Cerebellar nuclear complex (tissue), 1 donor: ENCODE measurements at places on chromosomes 2 and 18.

DNA sequence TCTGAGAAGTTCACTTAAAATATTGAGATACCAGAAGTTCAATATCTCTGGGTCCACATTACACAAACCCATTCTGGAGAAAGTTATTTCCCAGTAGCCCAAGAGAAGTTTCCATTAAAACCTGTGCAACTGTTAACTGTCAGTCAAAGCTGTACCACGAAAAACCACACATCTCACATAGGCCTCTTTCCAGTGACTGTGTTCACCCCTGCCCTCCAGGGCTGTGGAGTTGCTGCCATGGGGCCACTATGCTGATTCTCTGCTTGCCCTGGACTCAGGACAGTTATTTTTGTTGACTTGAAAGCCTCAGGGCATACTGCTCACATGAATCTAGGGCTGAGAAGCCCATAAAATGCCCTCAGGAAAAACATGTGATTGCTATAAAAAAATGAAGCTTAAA, 153.8 kb downstream of the PIEZO2 start:
- DNase-seq, result no peak

GRCh38 chr2:201949181-201949926, 84.3 kb upstream of the FZD7 start:
- no peak for DNase-seq

DNA sequence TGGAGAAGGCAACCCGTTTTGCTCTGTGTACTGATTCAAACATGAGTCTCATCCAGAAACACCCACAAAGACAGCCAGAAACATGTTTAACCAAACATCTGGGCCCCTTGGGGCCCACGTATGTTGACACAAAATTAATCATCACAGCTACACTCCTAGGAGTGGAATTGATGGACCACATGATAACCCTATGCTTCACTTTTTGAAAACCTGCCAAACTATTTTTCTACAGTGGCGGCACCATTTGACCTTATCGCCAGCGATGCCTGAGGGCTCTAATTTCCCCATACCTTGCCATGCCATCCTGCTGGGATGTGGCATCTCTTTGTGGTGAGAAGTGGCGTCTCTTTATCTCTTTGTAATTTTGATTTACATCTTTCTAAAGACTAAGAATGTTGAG, 38.5 kb downstream of the PSMG2 start:
- no peak for DNase-seq

DNA sequence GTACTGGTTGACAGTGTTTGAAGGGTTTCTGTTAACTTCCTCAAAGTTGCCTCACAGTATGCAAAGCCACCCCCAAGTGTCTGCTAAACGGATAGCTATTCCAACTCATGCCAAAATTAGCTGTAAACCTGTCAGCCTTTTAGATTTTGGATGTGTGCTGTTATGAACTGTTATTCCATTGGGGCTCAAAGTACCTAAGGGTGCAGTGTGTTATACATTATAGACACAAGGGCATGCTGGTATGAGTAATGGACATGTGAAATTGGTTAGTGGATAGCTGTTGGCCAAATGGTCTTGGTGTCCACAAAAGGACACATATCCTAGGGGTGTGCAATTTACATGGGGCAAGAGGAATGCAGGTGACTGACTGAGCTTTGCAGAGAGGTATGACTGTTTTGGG, 33.7 kb upstream of the CCBE1 start:
- no peak for DNase-seq

- no peak for DNase-seq
These were observed 71.3 kb downstream of the DPP4 start for GRCh38 chr2:162002623-162003235.

- no peak for DNase-seq
These were observed 30.1 kb upstream of the FMNL2 start for GRCh38 chr2:152304836-152305235.

DNA sequence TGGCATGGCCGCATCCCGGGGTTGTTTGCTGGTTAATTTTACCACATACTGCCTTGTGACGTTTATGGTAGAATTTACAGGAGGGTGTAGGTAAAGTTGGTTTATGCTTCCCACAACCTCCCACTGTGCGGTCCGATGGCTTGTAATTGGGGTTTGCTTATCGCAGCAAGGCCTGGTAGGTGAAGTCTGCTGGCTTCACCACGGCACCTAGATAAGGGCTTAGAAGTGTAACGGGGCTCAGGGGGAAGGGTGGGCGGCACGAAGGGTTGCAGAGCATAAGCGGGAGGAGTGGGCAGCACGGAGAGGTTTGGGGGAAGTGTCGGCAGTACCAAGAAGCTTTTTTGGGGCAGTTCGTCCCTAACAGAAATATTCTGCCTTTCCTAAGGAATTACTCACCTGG, 39.0 kb upstream of the TMEM131 start:
- no peak for DNase-seq

DNA sequence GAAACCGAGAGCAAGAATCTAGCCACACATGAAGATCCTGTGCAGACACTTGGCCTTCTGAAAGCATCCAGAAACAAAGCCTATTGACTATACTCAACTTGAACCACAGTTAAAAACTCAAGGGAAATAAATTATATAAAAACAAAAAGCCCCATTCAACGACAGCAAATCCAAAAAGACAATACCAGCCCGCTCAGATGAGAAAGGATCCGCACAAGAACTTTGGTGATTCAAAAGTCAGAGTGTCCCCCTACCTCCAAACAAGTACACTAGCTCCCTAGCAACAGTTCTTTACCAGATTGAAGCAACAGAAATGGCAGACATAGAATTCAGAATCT, 163.2 kb downstream of the WDPCP start:
- DNase-seq, result no peak

- DNase-seq, result no peak
These were observed 189.4 kb upstream of the ARL4C start for GRCh38 chr2:234686088-234686890.

GRCh38 chr18:23069481-23069880, 65.8 kb upstream of the CABLES1 start:
- DNase-seq, result no peak

DNA sequence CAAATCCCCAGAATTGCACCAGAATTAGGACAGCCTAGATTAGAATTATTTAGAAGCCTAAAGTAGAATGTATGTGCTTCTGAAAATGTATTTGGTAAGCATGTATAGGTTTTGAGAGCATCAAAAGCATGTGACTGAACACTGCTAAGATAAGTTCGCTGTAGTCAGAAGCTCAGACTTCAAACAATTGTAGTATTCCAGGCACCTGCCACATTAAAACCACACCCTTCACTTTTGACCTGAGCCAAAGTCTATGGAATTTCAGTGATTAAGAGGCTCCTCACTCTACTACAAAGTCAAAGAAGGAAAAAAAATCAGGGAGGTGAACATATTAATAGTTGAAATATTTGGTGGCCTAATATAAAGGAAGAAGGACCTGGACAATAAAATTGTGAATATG, 8.2 kb downstream of the KCNJ3 start:
- no peak for DNase-seq

- DNase-seq, result no peak
These were observed 13.6 kb upstream of the KIDINS220 start for GRCh38 chr2:8850845-8851487.

DNA sequence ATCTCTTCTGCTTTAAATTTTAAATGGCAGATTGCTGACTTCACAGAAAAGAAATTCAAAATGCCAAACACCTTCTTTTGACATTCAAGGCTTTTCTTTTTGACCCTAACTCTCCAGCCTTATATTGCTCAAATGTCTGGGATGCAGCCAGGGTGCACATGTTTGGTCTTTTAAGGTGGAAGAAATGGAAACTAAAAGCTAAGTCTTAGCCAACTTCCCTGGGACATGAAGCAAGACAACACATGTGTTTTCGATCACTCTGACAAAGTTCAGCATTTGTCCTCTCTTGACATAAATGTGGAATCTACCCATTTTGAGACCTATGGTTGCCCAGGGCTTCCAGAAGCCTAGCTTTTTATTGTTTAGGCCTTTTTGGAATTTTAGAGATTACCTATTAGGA, 161.6 kb downstream of the RDH14 start:
- no peak for DNase-seq

DNA sequence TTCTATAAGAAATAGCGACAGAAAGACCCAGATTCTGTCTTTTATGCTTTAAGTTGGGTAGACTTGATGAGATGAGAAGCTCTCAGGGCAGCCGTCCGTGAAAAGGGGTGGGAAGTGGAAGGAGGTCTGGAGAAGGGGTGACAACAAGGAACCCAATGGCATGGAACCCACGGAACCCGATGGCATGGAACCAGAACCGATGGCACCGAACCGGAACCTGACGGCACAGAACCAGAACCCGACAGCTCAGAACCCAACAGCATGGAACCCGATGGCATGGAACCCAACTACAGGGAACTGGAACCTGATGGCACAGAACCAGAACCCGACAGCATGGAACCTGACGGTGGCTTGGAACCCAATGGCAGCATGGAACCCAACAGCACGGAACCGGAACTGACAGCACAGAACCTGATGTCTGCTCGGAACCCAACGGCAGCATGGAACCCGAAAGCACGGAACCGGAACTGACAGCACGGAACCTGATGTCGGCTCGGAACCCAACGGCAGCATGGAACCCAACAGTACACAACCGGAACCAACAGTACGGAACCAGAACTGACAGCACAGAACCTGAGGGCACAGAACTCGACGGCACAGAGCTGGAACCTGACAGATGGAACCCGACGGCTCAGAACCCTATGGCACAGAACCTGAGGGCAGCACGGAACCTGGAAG, 155.2 kb downstream of the TMEM18 start:
- no peak for DNase-seq

- DNase-seq, result no peak
These were observed 88.7 kb upstream of the CXCR4 start for GRCh38 chr2:136206613-136207012.

GRCh38 chr2:221235941-221236340, 336.2 kb downstream of the EPHA4 start:
- no peak for DNase-seq

GRCh38 chr2:198328454-198328853, 524.1 kb downstream of the PLCL1 start:
- no peak for DNase-seq
